ENCODE measurements at places on chromosomes 5 and 9.

DNA sequence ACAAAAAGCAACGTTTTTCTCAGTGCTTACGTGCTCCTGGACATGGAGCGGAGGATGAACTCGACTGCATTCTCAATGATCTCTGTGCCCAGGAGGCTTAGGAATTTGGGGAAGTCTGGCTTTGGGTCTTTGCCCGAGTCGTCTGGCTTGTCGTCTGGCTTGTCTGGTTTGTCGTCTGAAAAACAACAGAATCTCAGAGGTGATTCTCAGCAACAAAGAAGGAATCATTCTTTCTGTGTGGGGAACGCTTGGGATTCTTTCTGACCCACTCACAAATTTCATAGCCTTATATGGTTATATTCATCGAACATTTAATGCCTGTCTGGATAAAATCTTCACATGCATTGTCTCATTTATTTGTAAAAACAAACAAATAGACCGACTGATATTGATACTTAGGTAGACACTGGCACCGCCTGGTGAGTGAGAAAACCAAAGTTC, 4.7 kb downstream of the C5orf46 start:
- DNase-seq: no peak

- no peak for DNase-seq
Observed at GRCh38 chr9:110886832-110887231, 151.4 kb downstream of the LPAR1 start.

DNA sequence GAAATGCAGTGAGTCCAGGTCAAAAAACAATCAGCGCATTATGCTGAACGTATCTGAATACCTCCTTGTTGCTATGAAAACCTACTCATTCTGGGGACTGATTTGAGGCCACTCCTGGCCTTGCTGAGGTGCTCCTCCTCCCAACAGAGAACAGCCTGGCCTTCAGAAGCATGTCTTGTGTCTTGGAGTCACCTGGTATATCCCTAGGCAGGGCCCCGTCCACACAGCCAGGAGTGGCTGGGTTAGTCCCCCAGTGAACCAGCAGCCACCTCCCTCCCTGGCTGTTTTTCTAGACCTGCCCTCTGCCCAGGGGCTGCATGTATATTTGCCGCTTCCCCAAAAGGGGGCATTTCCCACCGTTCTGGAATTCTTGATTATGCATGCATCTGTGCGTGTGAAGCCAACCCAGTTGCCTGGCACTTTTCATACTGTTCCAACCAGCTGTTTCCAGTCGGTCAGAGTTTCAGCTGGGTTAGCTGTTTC, 99.2 kb upstream of the SPATA31C2 start:
- DNase-seq: no peak

DNA sequence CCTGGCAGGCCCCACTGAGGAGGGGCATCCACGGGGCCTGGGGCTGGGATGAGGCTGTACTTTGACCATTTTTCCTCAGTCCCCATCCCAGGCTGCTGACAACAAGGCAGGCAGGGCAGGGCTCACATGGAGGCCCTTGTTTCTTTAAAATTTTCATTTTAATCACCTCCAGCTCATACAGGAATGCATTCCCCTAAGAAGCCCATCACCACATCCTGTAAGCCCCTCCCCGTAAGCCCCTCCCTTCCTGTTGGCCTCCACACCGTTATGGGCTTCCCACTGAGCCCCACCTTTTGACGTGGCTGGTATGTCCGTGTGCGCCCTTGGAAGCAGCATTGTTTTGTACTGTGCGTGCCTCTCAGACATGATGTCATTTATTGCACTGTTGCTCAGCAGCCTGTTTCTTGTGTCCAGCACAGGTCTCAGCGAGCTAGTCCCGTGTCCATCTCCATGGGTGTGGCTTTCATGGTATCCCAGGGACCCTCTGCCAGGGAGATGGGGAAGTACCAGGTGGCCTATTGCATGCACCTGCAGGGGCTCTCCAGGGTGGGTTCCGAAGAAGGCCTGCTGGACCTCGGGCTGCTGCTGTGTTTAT, 22.4 kb downstream of the PHF2 start:
- DNase-seq: no peak

GRCh38 chr5:177100714-177101121, 14.0 kb downstream of the FGFR4 start:
- DNase-seq: no peak

- DNase-seq: no peak
Observed at GRCh38 chr9:110571801-110572483, 7.6 kb downstream of the SVEP1 start.

DNA sequence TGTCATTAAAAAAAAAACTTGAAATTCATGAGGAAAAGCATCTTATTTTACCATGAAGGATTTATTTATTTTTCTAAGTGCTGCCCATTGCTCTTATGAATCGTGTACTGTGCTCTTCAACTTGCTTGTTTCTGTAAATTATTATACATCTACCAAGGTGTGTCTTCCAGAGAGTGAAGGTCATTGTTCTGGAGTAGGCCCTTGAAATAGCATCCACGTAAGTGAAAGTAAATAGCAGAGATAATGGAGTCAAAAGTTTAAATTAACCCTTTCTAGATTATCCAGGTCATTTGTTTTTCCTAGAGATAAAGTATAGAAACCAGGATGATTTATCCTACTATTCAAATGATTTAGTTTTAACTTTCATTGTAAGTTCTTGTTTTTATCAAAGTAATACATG, 473.1 kb downstream of the DIRAS2 start:
- no peak for DNase-seq

DNA sequence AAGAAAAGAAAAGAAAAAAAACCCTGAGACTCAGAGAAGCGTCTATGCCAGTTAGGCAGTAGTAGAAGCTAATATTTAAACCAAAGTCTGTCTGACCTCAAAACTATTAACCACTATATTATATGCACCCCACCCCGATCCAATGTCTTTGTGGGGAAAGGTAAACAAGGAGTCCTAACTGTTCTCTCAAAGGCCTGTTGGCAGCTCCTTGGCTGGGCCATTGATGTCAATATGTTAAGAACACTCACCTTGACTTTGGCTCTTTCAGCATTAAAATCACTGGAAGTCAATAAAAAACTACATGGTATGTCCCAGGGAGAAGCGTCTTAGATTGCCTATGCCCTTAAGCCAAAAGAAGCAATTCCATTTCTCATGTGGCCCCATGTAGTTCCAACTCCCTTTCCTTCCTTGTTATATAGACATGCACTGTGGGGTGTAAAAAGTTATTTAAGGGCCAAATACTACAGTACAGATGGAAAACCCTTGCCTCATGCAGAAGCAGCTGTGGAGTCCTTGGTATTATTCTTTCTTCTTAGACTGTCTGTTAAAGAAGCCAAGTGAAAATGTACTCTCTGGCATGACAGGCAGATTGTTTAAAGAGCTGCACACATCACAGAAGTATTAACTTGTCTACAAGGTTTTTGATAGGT, 308.6 kb upstream of the RPS23 start:
- DNase-seq: no peak

GRCh38 chr9:101119206-101119819, 90.8 kb downstream of the PLPPR1 start:
- no peak for DNase-seq

- DNase-seq: no peak
Observed at GRCh38 chr5:135033901-135034235, at the start of gene PITX1. Gene PITX1, minus strand, starts transcription at chr5:135034228. Its CDS starts 347 bp downstream, at chr5:135033881.

GRCh38 chr5:136028090-136028489, 698 bp upstream of the TGFBI start:
- no peak for DNase-seq

DNA sequence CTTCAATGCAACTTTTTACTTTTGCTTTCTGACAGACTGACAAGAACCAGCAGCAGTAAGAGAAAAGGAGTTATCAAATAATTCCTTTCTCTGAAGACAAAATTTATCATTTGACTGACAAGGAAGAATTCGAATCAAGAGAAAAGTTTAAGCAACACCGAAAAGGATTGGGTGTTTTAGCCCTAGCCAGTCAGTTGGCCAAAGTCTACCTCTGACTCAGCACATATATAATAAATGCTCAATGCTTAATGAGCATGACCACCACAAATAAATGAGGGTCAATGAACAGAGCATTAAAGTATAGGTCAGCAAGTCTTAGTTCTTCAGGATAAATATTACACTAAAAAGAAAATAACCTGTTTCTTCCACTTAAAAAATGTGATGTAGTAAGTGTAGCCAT, 1603.5 kb upstream of the C9orf72 start:
- no peak for DNase-seq
